ENCODE measurements at places on chromosomes 5 and 9.

GRCh38 chr9:81517954-81518353 is 171.4 kb downstream of the TLE1 start:
- no peak for DNase-seq

DNA sequence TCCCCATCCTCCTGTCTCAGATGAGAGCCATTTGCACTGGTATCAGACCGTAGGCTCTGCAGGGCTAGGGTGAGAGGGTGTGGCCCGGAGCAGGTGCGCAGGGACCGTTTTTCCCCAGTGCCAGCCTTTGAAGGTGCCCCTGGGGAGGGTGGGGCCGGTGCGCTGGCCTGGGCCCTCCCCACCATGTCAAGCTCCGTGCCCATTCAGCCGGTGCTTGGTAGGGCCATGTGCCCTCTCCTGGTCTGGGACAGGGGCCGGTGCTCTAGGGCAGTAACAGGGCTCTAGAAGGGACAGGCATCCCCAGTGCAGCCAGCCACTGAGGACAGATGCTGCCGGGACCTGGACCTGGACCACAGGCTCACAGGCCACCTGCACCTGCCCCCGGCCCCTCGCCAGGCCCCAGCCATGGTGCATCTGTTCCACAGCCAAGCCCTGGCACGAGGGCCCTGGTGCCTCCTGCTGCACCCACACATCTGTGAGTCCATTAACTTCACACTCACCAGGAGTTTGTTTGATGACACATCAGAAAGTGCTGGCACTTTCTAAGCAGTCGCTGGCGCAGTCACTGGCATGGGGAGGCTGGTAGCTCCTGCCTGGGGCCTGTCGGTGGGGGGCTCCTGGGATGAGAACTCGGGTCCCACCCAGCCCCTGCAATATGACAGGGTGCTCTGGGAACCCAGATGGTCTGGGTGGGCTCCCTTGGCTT is 5.0 kb upstream of the QRFP start:
- no peak for DNase-seq

DNA sequence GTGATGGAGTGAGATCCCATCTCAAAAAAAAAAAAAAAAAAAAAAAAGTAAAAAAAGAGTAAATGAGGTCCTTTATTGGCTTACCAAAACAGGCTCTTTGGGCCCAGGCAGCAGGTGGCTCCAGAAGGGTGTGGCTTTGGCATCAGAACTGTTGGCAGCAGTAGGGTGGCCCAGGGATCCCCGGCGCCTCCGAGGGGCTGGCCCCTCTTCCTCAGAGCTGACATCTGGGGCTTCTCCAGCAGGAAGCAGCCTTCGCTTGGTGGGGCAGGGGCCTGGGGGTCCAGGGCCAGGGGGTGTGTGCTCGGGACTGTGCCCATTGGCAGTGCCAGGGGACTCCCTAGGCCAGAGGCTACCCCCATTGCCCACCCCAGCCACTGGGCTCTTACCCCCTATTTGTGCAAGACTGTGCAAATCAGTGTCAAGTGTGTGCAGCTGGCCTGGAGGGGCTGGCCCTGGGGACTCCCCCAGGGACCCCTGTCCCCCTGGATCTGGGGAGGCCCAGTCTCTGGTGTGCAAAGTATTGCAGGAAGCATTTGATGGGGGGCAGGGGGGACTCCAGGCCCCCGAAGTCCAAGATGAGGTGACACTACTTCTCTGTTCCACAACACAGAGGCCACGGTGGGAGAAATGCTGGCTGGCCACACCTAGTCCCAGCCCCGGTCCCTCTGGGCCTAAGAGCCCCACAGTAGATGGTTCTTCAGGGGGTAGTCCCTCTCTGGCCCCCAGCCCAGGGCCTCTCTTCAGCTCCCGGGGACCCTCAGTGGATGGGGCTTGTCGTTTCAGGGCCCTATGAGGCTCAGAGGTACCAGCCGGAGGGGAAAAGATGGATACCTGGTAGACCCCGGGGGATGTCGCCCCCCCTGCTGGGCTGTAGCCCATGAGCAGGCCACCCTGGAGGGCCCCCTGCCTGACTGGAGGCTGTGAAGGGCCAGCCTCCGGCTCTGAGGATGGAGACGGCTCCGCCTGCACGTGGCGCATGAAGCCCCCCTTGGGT is 4.7 kb upstream of the STOML2 start:
- no peak for DNase-seq

DNA sequence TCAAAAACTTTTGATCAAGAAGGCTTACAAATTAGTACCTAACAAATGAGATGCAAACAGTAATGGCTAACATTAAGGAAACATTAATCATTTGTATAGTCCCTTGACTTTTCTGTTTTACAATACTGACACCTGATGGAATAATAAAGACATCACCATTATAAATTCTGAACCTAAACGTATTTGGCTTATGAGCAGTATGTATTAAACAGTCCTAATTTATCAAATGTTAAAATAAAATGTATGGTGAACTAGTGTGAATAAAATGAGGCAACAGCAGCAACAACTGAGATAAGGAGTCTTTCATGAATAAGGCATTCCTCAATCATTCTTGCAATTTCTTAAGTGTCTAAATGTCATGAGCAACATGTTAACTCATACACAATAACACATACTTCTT is 6.0 kb downstream of the PUM3 start:
- DNase-seq = no peak

DNA sequence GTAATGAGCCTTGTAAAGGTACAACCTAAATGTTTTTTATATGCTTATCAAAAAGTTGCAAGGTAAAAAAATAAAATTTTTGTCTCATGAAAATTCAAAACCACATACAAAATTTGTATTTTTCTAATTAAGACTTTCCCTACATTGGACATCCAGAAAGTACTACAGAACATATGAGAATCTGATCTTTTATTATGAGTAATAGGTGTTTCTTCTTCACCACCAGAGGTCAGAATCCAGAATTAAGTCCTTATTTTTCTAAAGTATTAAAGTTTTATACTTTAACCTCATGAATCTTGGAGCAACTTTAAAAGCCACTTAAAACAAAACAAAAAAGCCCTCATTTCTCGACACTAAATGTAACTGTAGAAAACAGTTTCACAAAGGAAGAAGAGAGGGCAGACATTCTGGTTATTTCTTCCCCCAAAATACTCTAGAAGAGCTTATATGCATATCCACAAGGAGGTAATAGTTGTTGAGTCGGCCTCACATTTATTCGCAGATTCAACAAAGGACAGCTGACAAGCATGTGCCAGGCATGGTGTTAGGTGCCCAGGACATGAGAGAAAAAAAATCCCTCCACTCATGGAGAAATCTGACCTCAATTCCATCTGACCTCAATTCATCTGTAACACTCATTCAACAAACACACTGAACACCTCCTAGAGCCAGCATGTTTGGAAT is 69.3 kb downstream of the MLLT3 start:
- DNase-seq = no peak

GRCh38 chr9:79246170-79246569 is 325.6 kb upstream of the TLE4 start:
- DNase-seq = no peak
